ENCODE measurements at places on chromosomes 1 and 21.

- H3K4me3 ChIP-seq = no peak overlapping the region
- DNase-seq = no peak
- no peak overlapping the region for H3K27ac ChIP-seq
- H3K4me1 ChIP-seq = no peaks in the 10 kb centered on the region
- no peaks in the 10 kb centered on the region for H3K36me3 ChIP-seq
- no peaks in the 10 kb centered on the region for H3K27me3 ChIP-seq
These were observed 413.9 kb upstream of the LYPLAL1 start for GRCh38 chr1:218759795-218760194.

DNA sequence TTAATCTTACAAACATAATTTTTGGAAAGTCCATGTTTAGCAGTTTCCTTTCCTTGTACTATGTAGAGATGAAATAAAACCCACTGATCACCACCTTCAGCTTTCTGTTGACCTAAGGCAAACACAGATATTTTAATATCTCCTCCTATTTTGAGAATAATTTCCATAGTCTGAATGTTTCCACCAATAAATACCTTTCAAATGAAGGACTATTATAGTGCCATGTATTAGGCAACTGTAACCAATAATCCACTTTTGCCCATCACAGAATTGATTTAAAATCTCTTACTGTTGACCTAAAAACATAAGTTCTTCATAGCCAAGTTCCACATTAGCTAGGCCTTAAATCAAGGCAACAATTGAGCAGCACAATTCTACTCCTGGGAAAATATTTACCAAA, 1.8 kb downstream of the CDC42BPA start:
- no peak overlapping the region for H3K27ac ChIP-seq
- peaks cover 2% of the 10 kb centered on the region for H3K4me1 ChIP-seq
- DNase-seq = no peak
- H3K4me3 ChIP-seq = peak overlapping the region; percentile 85
- H3K27me3 ChIP-seq = peaks cover 42% of the 10 kb centered on the region

GRCh38 chr1:155307247-155307740, 1.4 kb upstream of the FDPS start:
- peak; percentile 22 for DNase-seq
- H3K27me3 ChIP-seq = no peaks in the 10 kb centered on the region
- peak overlapping the region; percentile 88 for H3K4me3 ChIP-seq

DNA sequence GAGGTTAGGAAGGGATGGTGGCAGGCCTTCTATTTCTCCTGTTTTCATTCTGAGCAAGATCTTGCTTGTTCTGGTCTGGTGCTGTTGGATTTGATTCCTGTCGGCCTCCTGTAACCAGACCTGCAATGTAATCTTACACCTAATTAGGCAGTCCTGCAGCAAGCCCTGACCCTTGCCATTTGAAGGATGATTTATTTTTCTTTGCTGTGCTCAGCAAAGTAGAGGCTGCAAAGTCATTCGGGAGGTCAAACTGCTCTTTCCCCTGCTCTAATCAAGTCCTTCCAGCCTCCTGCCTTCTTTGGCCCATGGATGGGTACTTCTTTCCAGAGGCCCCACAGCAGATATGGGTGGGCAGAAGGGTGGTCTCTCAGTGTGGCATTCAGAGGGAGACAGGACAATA, 417.7 kb upstream of the USP24 start:
- no peak overlapping the region for H3K4me3 ChIP-seq
- peaks cover 8% of the 10 kb centered on the region for H3K27me3 ChIP-seq
- H3K36me3 ChIP-seq = no peaks in the 10 kb centered on the region
- H3K4me1 ChIP-seq = peaks cover 3% of the 10 kb centered on the region

DNA sequence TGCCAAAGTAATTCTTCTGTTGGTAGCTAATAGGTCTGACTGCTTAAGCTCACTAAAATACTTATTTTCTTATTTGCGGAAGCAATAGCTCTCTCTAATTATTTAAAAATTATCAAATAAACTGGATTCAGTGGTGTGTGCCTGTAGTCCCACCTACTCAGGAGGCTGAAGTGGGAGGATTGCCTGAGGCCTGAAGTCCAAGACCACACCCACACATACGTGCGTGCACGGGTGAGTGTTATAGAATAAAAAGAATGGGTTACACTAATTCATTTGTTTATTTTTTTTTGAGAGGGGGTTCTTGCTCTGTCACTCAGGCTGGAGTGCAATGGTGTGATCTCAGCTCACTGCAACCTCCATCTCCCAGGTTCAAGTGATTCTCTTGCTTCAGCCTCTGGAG, 94.2 kb upstream of the HNRNPU start:
- no peak for DNase-seq
- no peaks in the 10 kb centered on the region for H3K27me3 ChIP-seq
- H3K4me1 ChIP-seq = peaks cover 4% of the 10 kb centered on the region

DNA sequence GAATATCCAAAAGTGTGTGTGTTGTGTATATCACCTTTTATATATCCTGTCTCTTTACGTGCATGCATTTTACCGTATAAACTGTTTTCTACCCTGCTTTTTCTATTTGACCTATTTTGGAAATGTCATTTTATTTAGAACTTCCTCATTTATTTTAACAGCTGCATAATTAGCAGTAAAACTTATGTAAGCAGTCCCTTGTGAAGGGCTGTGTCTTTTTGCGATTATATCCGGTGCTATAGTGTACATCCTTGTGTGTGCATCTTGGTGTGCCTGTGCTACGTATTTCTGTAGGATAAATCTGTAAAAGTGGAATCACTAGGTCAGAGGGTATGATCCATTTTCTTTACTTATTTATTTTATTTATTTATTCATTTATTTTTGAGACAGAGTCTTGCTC, 7.2 kb downstream of the LGALS8 start:
- H3K4me3 ChIP-seq = no peak overlapping the region
- DNase-seq = no peak
- no peaks in the 10 kb centered on the region for H3K27me3 ChIP-seq
- H3K36me3 ChIP-seq = peaks cover 57% of the 10 kb centered on the region
- H3K4me1 ChIP-seq = peaks cover 56% of the 10 kb centered on the region

DNA sequence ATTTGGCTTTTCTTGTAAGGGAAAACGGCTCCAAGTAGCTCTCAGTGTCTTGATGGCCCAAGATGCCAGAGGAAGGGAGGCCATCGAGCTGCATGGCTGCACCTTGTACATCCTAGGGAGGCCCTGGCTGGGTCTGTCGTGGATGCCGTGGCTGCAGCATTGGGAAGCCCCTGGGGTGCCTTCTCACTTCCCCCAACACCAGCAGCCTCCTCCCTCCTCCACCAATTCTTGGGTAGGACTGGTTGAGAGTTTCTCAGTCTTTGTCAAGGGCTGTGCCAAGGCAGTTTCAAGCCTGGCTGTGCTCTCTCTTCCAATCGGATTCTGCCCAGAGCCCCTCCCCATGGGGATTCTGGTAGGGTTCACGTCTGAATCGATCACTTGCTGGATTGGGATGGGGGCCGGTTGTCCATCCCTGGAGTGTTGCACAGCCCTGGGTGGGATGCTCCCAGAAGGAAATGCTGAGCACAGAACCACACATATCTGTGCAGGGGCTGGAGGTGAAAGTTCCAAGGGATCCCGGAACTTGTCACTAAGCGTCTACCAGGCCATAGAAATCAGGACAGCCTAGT, 14.0 kb upstream of the SPSB1 start:
- peaks cover 4% of the 10 kb centered on the region for H3K36me3 ChIP-seq
- no peak for DNase-seq
- no peak overlapping the region for H3K4me3 ChIP-seq
- no peaks in the 10 kb centered on the region for H3K27me3 ChIP-seq
- peaks cover 51% of the 10 kb centered on the region for H3K4me1 ChIP-seq

DNA sequence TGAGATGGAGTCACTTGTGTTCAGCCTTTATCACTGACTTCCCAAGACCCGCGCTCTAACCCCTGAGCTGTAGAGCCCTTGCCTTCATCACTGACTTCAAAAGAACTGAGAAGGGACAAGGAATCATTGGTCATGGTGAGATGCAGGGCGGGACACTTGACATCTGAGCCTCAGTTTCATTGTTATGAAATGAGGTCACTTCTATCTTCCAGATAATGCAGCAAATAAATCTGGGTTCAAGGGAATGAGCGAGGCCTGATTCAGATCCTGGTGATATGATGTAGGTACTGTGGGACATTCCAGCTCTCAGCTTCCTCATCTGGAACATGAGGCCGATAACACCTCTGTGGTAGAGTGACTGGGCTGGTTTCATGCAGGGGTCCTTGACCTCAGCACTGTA, 13.8 kb downstream of the KAZN start:
- H3K27me3 ChIP-seq = peaks cover 6% of the 10 kb centered on the region
- no peaks in the 10 kb centered on the region for H3K36me3 ChIP-seq
- no peak overlapping the region for H3K27ac ChIP-seq
- H3K4me3 ChIP-seq = no peak overlapping the region
- no peak for DNase-seq

GRCh38 chr1:217469983-217470382, 160.9 kb downstream of the GPATCH2 start:
- H3K36me3 ChIP-seq = peaks cover 13% of the 10 kb centered on the region
- DNase-seq = no peak
- H3K4me3 ChIP-seq = no peak overlapping the region
- no peaks in the 10 kb centered on the region for H3K27me3 ChIP-seq
- H3K4me1 ChIP-seq = no peaks in the 10 kb centered on the region

DNA sequence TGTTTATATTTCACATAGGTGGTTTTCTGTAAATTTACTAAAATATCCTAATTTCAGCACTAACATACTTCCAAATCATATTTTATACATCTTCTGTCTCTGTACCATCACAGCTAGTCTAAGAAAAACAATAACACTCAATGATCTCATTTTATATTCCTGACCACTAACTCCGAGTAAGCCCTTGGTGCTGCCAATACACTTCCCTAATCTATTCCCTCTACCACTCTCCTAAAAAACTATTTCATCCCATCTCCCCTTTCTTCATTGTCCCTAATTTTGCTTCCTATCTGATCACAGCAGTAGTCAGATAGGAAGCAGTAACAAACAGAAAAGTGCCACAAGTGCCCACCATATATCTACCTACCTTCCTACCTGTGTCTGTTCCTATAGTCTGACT, 36.2 kb downstream of the ASH1L start:
- peaks cover 41% of the 10 kb centered on the region for H3K4me1 ChIP-seq
- DNase-seq = no peak
- no peak overlapping the region for H3K27ac ChIP-seq
- H3K36me3 ChIP-seq = peaks cover 7% of the 10 kb centered on the region
- no peak overlapping the region for H3K4me3 ChIP-seq

DNA sequence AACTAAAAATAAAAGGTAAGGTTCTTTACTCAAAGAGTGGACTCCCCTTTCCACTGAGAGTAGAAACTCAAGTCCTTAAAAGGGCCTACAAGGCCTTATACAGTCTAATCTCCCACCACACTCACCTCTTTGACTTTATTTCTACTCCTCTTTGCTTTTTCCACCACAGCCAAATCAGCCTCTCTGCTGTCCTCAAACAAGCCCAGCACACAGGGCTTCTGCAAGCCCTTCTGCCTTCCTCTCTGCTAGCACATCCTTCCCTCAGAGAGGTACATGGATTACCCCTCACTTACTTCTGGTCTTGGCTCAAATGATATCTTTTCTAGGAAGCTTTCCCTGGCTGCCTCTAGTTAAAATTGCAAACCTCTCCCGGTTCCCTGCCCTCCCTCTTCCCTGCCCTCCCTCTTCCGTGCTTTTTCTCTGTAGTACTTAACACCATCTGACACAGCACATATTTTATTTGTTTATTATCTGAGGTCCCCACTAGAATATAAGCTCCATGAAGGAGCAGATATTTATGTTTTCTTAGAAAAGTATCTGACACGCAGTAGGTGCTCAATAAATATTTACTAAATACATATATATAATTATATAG, 1.7 kb downstream of the LYST start:
- H3K36me3 ChIP-seq = peaks cover 31% of the 10 kb centered on the region
- H3K27me3 ChIP-seq = no peaks in the 10 kb centered on the region

- no peaks in the 10 kb centered on the region for H3K4me1 ChIP-seq
- H3K27ac ChIP-seq = no peak overlapping the region
- peaks cover 4% of the 10 kb centered on the region for H3K36me3 ChIP-seq
- H3K4me3 ChIP-seq = no peak overlapping the region
- no peak for DNase-seq
These were observed 8.7 kb downstream of the NPHP4 start for GRCh38 chr1:5983361-5984103.

- H3K27ac ChIP-seq = no peak overlapping the region
- H3K4me3 ChIP-seq = no peak overlapping the region
- H3K27me3 ChIP-seq = peaks cover 6% of the 10 kb centered on the region
- no peak for DNase-seq
- no peaks in the 10 kb centered on the region for H3K4me1 ChIP-seq
- H3K36me3 ChIP-seq = no peaks in the 10 kb centered on the region
These were observed 14.8 kb downstream of the BCAR3 start for GRCh38 chr1:93666613-93667384.

GRCh38 chr1:241895013-241895412, 47.0 kb downstream of the EXO1 start:
- H3K4me1 ChIP-seq = no peaks in the 10 kb centered on the region
- DNase-seq = no peak
- no peak overlapping the region for H3K27ac ChIP-seq
- no peaks in the 10 kb centered on the region for H3K27me3 ChIP-seq

GRCh38 chr1:14862114-14862771, 263.8 kb downstream of the KAZN start:
- no peak for DNase-seq
- H3K4me1 ChIP-seq = no peaks in the 10 kb centered on the region
- peaks cover 17% of the 10 kb centered on the region for H3K27me3 ChIP-seq

- H3K4me1 ChIP-seq = no peaks in the 10 kb centered on the region
- no peak for DNase-seq
- H3K4me3 ChIP-seq = no peak overlapping the region
- H3K27ac ChIP-seq = no peak overlapping the region
These were observed 69.2 kb downstream of the NCAM2 start for GRCh38 chr21:21067375-21067774.

DNA sequence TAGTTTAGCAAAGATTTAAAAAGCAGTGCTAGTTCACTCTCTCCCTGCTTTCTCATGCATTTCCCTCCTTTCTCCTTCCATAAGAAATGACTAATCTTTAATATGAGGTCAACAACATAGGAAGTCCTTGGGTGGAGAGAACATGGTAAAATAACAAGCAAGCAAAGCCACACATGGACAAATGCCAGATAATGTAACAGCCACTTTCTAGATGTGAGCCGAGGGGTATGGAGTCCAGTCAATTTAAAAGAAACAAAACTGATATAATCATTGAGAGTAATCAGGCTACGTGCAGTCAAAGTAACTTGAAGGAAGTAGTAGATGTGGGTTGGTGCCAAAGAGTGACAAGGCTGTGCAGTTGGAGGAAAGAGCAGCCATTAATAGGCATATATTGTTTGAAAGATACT, 69.6 kb downstream of the DUSP10 start:
- H3K36me3 ChIP-seq = no peaks in the 10 kb centered on the region
- peaks cover 6% of the 10 kb centered on the region for H3K4me1 ChIP-seq
- DNase-seq = no peak
